ENCODE measurements at places on chromosomes 11 and 22. TPM values are rescaled to one million over a fixed set of nuclear protein-coding genes. Genes with fewer than 3 reads are reported as not detected.

Gene CPSF7
- 29.1 TPM for total RNA-seq

Gene ART1
- total RNA-seq, result 0.20 TPM

GRCh38 chr22:30324014-30324730, 2.6 kb downstream of the TBC1D10A start:
- no peak for DNase-seq

- no peak for DNase-seq
These were observed 848.3 kb downstream of the TBC1D22A start for GRCh38 chr22:47610764-47611163.

DNA sequence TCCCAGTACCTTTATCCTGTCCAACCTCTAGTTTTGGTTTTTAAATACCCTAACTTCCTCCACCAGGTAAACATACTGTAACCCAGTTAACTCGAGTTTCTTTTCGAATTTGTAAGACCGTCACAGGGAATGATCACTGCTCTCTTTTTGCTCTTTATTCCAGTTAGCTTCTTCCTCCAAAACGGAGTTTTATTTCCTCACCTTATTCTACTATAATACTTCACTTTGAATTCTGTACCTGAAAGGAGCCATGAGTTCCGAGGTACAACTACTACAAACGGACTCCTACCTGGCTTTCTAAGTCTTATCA, 1.4 kb downstream of the NUP98 start:
- no peak for DNase-seq

DNA sequence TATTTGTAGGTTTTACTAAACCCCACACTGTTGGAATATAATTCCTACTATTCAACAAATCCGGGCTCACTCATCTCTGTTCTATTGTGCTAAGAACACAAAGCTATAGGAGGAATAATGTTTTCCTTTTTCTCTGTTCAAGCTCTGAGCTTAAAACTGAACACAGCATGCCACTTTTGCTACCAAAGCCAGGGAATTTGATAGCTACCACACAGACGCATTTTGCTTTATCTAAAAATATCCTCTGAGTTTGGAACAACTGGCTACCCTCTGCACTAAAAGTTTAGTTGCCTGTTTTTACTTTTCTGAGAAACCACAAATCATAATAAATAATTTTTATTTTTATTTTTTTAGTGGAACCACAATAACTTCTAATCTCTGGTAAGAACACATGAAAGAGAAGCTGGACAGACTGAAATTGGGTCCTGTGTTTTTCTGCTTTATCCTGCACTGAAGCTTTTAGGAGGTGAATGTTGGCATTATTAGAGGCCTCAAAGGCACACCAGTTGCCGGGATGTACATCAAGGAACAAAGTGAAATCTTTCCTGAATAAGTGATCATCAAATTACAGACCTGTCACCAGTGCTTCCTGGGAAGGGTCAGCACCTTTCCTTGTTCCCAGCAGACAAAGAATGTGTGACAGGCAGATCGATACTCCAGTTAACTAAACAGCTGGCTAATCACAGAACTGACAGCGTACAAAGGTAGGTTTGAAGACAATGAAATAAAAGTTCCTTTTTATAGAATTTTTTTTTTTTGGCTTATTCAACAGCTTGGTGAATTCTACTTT, 523.2 kb upstream of the TENM4 start:
- no peak for DNase-seq

Data from skin of body (tissue), 3 donors.